ENCODE measurements at places on chromosomes 3 and 15. TPM values are rescaled to one million over a fixed set of nuclear protein-coding genes. Genes with fewer than 3 reads are reported as not detected.

Gene CXCR6
- 5.2 TPM for total RNA-seq

Gene CYP11A1
- 0.42 TPM for total RNA-seq

Gene SOX14
- total RNA-seq: not detected

Gene CCR9
- total RNA-seq: 0.94 TPM

Gene DOCK3
- total RNA-seq: 1.0 TPM

Gene FBXO40
- total RNA-seq: under 0.01 TPM

Gene CAMK2N2
- total RNA-seq: not detected

Gene PLA2G4E
- not detected for total RNA-seq

Gene SAMMSON
- not detected for total RNA-seq

All from mononuclear cell (primary cell).